ENCODE measurements at places on chromosomes 1 and 21. TPM values are rescaled to one million over a fixed set of nuclear protein-coding genes. Genes with fewer than 3 reads are reported as not detected.

GRCh38 chr1:161019751-161020495 lies 1.0 kb downstream of the F11R start:
- no peak for DNase-seq

DNA sequence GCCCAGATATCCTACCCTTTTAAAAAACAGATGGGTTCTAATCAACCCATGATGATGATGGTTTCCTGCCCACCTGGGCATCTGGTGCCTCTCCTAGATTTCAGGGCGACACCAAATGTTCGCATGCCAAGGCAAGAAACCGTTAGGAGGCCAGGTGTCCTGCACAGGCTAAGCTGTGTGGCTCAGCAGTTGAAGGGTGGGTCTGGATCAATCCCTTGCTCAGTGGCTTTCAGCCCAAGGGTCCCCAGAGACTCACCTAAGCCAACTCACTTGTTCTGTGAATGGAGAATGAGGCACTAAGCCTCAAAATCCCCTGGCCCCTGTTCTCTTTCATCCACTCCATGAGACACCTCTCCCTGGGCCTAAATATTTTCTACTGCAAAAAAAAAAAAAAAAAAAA lies 169.1 kb upstream of the EDN2 start:
- no peak for DNase-seq

GRCh38 chr1:234938924-234939323 lies 189.7 kb downstream of the TOMM20 start:
- DNase-seq: no peak

GRCh38 chr1:222694927-222695326 lies 17.4 kb downstream of the AIDA start:
- DNase-seq: no peak

DNA sequence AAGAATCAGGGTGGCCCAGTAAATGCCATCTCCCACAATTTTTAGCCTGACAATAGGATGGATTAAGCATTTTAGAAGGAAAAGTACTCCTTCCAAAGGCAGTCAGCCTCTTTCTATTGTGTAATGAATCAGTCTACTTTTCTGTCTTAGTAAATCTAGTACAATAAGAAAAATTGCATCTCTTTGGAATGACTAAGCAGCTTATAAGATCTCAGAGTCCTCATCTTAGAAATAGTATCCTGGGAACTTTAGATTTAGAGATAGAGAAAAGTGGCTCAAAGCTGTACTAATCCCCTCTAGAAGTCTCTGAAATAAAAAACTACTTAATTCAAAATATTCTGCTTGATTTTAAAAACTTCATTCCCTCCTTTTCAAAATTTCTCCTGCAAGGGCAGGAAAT lies 81.4 kb downstream of the SLC44A5 start:
- DNase-seq: no peak

DNA sequence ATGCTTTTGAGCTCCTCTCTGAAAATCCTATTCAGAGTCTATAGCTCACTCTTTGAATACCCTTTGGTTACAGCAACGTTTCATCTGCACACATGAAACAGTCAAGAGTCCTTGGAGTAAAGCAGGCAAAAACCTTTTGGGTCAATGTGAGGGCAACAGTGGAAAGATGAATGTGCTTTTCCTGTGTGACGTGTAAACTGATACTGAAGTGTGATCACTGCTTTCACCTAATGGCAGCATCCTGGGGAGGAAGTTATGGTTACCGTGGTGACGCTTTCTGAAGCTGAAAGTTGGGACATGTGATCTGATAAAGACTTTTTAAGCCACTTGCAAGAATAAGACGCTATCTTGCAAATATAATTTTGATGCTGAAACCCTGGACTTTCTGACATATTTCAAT lies 160.0 kb downstream of the SEC16B start:
- DNase-seq: no peak

DNA sequence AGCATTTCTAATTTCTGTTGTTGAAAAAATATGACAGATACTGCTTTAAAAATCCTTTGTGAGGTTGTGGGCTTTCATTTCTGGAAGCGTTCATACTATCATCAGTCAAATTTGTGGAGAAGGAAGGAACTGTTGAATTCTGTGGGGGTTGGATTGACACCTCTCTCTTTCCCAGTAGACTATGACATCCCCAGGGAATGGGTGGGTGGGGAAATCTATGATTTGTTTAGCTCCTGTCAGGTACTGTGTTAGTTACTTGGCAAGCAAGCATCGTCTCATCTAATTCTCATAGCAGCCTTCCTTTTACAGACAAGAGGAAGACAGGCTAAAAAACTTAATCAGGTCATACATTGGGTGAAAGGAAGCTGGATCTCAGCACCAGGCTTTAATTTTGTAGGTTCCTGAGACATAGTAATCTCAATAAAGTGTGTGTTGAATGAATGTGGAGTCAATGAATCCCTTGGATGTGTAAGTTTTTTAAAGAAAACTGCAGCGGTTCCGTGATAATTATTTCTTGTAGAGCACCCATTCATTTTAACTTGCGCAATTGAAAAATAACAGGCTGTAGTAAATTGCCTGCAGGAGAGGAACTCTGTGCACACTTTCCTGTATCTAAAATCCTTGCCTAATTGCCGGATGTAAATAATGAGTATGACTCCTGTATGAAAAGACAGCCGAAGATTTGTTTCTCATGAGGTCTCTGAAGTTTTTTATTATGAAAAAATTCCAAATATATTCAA lies 60.6 kb downstream of the MYOM3 start:
- no peak for DNase-seq

B3GALNT2 gene
- 25.9 TPM for total RNA-seq

CD34 gene
- 52.6 TPM for total RNA-seq
